ENCODE measurements at places on chromosomes 5 and 9.

DNA sequence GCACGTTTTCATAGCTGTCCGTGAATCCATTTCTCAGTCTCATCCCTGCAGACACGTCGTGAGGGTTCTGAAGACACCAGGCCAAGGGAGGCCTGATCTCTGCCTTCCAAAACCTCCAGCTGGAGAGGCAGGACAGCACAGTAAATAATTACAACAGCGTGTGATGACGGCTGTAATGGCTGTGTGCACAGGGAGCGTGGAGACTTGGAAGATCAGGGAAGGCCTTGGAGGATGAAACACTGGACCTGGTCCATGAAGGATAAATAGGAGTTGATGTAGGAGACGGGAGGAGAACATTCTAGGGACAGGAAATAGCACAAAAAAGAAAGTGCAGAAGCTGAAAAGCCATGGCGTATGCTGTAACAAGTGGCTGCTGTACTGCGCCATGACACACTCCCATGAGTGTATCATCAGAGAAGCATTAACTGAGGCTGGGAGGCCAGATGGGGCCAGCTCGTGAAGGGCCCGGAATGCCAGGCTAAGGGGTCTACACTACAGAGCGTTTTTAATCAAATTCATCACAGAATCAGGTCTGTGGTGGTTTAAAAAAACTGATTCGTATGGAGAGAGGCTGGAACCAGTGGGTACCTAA lies 97.2 kb downstream of the CRB2 start:
- DNase-seq, result no peak

DNA sequence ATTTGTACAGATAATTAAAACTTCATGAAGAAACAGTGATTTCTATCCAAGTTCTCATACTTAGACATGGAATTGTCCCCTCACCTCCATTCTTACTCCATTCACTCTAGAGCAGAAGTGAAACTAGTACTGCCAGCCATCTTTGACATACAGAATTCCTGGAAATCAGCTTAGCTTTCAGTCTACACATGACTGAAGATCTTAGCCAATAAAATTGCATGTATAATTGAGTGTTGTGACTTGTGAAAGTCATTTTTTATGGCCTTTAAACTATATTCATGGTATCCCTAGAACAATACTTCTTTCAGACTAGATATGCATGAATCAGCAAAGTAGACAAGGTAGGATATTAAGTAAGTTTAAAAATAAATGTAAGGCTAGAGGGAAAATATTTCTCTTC lies 705.2 kb upstream of the ZNF608 start:
- DNase-seq, result no peak

- no peak for DNase-seq
Observed at GRCh38 chr9:36051317-36051716, 14.6 kb downstream of the RECK start.

- no peak for DNase-seq
Observed at GRCh38 chr9:5566054-5566618, 55.8 kb downstream of the PDCD1LG2 start.

- no peak for DNase-seq
Observed at GRCh38 chr5:171898386-171898785, 108.1 kb downstream of the FBXW11 start.

DNA sequence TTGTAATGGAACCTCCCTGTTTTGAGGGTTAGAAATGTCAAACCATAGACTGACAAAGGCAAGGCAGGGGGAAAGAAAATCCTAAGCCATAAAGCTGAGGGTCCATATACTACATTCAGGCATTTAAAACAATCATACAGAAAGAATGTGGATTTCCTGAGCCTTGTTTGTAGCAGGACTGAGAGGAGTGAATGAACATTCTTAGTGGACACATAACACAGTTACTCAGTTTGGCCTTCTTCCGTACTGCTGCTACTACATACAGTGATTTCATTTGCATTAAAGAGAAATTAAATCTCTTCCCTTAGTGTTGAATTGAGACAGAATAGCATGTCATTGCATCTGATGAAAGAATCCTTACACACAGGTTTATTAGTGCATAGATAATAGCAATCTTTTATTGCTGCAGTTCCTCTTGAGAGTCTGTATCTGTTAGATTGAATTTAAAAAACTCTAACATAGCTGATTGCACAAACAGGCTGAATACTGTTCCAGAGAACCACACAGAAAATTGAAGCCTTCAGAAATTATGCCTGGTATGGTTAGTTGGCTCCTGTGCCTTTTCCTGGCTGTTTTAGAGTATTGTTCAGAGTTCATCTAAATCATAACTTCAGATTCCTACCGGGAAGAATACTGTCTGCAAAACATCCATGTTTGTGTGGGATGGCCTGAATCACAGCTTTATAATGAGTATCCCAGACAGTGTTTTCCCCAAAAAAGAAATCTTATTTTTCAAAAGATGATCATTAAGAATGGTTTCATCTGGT lies 2.0 kb upstream of the MTX3 start:
- DNase-seq, result no peak

- no peak for DNase-seq
Observed at GRCh38 chr5:56386046-56386445, 152.9 kb upstream of the ANKRD55 start.

- no peak for DNase-seq
Observed at GRCh38 chr5:165837286-165837685, 2331.9 kb downstream of the MAT2B start.

DNA sequence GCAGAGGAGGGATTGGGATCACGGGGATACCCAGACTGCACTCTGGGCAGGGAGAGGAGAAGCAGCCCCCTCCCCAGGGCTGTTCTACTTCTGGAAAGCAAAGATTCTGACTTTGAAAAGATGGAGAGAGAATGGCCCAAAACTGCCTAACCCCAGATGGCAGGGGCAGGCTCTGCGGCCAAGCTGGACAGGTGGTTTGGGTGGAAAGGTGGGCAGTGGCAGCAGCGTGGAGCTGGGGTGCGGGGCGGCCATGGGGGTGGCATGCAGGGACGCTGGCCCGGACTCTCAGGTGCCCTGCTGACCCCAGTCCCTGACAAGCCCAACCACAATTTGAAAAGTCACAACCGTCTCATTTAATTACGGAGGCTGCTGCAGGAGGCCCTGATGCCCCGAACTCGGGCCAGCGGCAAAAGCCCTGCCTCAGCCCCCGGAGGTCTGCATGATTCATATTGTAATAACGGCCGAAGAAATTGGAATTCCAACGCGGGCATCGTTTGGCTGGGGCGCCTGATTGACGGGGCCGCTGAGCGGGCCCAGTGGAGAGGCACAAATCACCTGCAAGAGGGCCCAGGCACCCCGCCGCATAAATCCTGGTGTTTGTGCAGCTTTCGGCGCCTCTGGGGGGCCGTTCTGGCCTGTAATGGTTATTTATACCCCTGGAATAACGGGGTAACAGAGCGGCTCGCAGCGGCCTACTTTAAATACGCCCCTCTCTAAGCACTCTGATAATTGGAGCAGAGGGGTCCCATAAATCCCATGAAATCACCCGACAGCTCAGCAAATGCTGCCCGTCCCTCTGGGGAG lies 41.8 kb upstream of the FCN2 start:
- DNase-seq, result no peak

GRCh38 chr5:159058716-159059636 lies 40.7 kb downstream of the EBF1 start:
- DNase-seq, result no peak

DNA sequence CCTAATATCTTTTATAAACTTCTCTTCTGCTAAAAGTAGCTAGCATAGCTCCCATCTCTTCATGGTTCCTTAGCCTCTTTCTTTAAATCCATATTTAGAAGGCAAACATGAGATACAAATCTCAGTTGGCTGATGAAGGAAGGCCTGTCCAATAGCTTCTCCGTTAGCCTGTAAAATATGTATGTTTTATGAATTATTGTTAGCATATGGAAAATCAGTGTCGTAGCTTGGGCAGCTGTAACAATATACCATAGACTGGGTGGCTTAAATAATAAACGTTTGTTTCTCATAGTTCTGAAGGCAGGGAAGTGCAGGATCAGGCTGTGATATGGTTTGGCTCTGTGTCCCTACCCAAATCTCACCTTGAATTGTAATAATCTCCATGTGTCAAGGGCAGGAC lies 63.8 kb downstream of the PBX3 start:
- no peak for DNase-seq

DNA sequence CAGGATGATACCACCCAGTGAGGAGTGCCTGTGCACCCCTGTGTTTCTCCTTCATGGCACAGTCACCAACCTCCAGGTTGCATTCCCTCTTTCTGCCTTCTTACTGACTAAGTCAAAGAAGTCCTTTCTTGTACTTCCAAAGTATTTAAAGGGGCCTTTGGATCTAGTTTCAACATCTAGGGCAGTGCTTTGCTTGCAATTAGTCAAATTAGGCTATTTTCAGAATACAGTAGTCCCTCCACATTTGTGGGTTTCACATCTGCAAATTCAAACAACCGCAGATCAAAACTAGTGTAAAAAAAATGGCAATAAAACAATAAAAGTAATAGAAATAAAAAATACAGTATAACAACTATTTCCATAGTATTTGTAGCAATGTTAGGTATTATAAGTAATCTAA lies 333.9 kb upstream of the SEMA6A start:
- DNase-seq, result no peak

- no peak for DNase-seq
Observed at GRCh38 chr5:76804266-76804665, 14.6 kb upstream of the F2RL1 start.

DNA sequence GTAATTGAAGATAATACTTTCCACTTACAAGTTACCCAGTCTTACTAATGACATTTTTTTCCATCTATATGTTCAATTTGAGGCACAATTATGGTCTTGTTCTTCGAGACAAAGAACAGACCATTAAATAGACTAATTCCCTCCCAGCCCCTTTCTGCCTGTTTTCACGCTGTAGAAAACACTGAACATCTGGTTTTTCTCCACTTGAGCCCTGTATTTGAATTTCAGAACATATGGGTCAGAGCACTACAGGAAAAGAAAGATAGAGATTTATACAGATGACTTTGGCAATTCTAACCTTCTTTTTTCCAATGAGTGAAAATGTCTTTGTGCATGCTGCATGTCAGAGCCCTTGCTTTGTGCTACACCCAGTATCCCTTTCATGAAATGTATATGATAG lies 506.9 kb downstream of the LRRC70 start:
- DNase-seq, result no peak

DNA sequence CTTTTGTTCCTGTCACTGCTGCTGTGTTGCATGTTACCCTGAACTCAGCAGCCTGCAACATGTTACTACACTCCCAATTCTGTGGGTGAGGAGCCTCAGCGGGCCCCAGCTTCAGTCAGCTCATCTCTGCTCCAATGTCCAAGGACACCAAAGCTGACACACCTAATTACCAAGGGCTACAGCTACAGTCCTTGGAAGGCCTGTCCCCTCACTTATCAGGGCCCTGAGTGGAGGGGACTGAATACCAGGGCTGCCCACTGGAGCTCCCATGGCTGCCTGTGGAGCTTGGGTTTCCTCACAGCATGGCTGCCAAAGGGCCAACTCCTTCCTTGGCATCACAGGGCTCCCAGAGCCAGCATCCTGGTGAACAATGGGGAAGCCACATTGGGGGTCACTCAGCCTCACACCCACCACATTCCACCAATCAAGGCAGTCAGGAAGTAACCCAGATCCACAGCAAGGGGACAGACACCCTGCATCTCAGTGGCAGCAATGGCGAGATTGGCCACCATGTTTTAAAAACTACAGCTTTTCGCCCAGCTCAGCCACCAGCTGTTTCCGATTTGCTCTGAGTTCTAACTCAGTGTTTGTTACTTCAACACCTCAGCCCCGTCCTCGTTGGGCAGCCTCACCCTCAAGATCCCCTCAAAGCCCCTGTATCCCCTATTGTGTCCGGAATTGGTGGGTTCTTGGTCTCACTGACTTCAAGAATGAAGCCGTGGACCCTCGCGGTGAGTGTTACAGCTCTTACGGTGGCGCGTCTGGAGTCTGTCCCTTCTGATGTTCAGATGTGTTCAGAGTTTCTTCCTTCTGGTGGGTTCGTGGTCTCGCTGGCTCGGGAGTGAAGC lies 18.9 kb downstream of the SEMA4D start:
- no peak for DNase-seq

- DNase-seq, result no peak
Observed at GRCh38 chr9:14198841-14199455, 115.0 kb downstream of the NFIB start.

- no peak for DNase-seq
Observed at GRCh38 chr9:92270511-92270910, 23.0 kb downstream of the IARS1 start.

- no peak for DNase-seq
Observed at GRCh38 chr9:107635803-107636174, 146.2 kb upstream of the KLF4 start.

GRCh38 chr9:132651259-132651658 lies 18.5 kb downstream of the DDX31 start:
- no peak for DNase-seq

DNA sequence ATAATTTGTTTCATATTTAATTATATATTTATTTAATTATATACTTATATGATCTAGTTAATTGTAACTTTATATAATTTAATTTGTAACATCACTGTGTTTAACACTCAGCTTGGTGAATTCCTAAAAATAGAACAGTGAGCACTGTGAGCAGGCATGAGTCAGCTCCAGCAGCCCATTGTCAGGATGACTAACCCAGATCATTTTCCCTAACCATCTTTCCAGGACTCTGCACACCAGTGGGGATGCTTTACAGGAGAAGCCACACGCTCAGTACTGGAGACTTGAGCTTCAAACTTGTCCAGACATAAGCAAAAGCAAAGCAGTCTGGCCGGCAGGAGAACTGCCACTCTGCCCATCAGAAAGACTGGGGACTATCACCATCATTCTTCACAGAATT lies 446.2 kb upstream of the TRPC7 start:
- DNase-seq, result no peak

DNA sequence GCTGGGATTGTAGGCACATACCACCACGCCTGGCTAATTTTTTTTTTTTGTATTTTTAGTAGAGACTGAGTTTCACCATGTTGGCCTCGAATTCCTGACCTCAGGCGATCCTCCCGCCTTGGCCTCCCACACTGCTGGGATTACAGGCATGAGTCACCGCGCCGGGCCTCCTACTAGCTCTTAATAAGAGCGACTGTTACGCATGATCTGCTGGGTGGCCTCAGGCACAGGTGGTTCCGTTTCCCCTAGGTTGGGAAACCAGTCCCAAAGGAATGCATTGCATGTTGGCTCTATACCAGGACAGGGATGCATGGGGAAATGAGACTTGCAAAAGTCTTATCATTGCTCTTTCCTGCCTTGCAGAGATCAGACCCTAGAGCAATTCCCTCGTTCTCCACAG lies 184.7 kb upstream of the PPP1R26 start:
- DNase-seq, result no peak

- no peak for DNase-seq
Observed at GRCh38 chr5:150213530-150213929, 23.7 kb downstream of the SLC6A7 start.

DNA sequence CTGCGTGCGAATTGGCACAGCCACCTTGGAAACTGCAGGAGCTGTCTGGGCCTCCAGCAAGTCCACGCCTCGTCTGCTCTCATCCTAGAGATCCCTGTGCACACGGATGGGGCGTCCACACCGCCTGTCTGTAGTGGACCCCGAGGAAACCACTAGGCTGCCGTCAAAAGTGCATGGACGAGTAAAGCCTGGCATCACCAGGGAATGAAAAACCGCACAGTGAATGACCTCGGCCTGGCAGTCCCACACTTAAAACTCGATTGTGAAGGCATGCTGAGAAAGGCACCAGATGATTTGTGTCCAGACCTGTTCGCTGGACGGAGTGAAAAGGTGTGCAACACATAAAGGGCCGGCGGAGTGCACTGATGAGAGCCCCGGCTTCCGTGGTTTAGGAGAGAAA lies 50.8 kb downstream of the MRPL36 start:
- DNase-seq, result no peak
